ENCODE measurements at places on chromosomes 5 and 9. TPM values are rescaled to one million over a fixed set of nuclear protein-coding genes. Genes with fewer than 3 reads are reported as not detected.

ELOVL7 gene
- polyA plus RNA-seq: 0.65 TPM

CD72 gene
- polyA plus RNA-seq: 0.38 TPM

LCN12 gene
- polyA plus RNA-seq: 3.9 TPM

PAEP gene
- not detected for polyA plus RNA-seq

SLC31A2 gene
- 17.8 TPM for polyA plus RNA-seq

SLC6A7 gene
- polyA plus RNA-seq: not detected

FBN2 gene
- 9.7 TPM for polyA plus RNA-seq

DNA sequence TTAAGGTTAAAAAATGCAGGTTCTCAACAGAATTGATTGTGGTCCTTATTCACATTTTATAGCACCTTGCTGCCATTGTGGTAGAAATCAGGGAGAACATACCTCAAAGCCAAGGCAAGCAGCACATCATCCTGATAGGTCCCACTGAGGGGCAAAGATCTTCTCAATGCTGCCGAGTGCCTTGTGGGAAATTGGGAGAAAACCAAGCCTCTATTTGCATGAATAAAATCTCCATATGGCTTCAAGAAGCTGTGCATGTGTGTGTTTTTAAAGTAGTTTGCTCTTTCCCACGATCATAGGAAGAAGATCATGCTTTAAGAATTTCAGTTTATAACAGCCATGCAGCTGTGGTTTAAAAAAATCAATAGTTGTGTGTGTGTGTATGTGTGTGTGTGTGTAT is 216.9 kb upstream of the FBXL7 start:
- no peak for DNase-seq

DNA sequence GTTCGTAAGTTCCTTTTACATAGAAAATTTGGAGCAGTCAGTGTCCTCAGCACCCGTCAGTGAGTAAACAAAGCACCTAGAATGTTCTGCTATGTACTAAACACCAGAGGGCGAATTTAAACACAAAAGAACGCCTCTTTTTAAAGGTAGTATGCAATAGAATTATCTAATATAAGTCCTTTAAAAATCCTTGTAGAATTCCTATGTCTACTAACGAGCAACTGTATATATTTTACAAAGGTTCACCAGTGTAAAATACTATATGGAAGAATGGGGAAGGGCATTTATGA is 499 bp upstream of the TMEM232 start:
- DNase-seq: no peak

GRCh38 chr9:98870782-98871557 is 63.5 kb downstream of the GALNT12 start:
- no peak for DNase-seq

GRCh38 chr9:121682926-121683515 is 31.6 kb downstream of the DAB2IP start:
- DNase-seq: no peak

DNA sequence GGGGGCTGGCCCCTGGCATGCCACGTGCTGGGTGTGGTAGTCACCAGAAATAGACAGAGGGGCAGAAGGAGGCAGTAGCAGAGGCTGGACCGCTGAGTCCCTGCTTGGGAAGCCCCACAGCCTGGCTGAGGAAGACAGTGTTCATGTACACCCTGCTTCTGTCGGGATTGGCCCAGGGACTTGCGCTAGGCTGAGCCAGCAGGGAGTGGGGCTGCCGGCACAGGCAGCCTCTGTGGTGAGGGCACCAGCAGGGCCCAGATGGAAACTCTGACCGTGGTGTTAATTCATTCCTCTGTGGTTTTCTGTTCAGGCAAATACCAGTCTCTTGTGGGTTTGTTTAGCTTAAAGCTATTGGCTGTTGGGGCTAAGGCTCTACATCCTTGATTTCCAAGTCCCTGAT is 108.6 kb upstream of the RAD23B start:
- DNase-seq: no peak

GRCh38 chr5:112681481-112681908 is 56.2 kb upstream of the APC start:
- DNase-seq: no peak

DNA sequence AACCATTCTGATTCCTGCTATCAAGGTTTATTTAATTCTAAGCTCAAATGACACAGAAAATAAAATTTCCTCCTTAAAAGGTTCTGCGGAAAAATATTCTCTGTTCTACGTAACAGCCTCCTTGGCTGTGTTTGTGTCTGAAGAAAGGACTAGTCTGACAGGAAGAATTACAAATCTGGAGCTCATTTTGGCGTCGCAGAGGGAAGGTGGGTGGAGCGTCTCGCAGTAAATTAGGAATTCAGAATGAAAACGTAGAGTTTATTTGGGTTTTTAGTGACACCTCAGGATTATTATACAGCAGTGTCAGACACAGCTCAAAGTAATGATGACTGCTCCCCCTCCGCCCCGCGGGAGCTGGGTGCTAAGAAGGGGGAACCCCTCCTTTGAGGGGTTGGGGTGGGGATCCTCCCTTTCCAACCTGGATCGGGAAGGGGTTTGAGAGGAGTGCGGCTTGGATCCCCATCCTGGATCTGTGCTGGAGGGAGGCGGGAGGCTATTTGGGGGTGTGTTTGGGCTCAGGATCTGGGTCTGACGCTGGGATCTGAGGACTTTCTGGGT is 933 bp upstream of the TGFBR1 start:
- peak; percentile 38 for DNase-seq

DNA sequence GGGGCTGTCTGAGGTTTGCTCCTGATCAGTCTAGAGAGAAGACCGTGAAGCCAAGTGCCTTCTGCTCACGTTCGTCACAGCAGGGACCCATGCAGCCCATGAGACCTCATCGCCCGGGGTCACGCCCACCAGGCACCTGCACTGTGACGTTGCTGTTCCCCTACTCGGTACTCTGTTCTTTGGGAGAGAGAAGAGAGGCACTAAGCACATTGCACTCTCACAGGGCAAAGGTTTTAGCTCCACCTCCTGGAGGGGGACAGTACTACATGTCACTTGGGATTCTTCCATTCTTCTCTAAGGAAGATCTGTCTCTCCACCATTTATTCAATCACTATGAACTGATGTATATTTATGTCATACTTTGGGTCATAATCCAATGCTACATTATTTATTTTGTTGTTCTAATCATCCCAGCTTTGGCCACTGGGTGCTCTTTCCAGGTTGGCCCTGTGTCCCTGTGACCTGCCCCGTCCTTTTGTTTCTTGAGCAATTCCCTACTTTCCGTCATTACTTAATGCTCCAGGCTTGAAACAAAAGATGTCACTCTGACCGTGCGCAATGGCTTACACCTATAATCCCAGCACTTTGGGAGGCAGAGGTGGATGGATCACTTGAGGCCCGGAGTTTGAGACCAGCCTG is 31.4 kb upstream of the BRD3 start:
- DNase-seq: no peak

GRCh38 chr5:111132076-111132475 is 39.9 kb downstream of the WDR36 start:
- no peak for DNase-seq

DNA sequence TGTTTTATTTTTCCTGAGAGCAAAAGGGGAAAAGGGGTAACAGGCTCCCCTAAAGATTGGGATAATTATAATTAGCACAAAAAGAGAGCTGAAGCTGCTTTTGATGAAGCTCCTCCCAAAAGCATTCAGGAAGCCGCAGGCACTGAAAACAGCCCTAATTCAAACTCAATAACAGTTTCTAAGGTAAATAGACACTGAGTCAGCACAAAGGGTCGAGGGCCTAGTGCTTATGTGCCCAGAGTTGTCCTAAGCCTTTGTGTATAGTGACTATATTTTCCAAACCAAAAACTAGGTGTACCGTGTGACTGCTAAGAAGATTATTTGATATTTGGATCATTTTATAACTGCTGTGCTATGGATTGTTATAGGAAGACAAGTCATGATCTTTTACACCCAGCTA is 67.7 kb downstream of the HMHB1 start:
- no peak for DNase-seq

- no peak for DNase-seq
Observed at GRCh38 chr9:3842839-3843238, 317.0 kb upstream of the RFX3 start.

DNA sequence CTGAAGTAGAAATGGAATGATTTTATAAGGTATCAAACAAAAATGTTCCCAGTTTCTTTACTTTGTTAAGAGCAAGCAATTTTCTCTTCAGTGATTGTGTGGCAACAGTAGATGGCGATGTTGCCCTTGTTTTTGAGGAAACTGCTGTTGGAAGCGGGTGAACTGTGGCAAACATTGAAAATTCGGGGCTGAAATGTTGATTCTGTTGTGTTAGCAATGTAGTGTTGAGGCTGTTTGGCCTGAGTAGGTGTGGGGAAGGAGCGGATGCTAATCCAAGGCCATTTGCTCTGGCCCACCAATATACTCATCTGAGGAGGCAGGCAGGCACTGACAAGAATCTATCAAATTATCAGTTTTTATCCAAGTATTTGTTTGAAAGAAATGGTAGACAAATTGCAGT is 129.8 kb downstream of the SLC12A2 start:
- no peak for DNase-seq

DNA sequence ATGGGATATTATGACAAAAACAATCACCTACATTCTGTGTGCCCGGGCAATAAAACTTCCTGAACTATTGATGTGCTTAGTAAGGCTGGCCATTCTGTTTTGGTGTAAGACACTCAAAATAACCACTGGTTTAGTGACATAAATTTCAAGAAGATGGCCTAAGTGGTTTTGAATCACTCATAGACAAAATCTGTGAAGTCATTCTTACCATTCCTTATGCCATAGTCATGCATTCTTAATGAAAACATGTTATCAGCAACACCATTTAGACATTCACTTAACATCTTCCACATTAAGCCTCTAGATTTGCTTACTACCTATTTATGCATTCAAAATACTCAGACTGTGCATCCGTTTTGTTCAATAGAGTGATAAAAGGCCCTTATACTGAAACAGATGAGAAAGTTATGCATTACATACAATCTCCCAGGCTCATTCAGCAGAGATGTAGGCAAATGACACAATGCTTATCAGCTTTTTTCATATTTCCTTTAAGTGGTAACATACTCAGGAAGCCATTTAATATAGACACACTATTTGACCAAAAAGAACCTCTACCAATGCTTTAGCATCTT is 848.8 kb upstream of the DMAC1 start:
- DNase-seq: no peak

- no peak for DNase-seq
Observed at GRCh38 chr9:4585135-4585534, 77.0 kb upstream of the PLPP6 start.

- DNase-seq: peak; percentile 91
Observed at GRCh38 chr5:113202746-113203716, 226.4 kb downstream of the DCP2 start.

GRCh38 chr5:33921002-33921401 is 15.2 kb upstream of the RXFP3 start:
- DNase-seq: no peak

DNA sequence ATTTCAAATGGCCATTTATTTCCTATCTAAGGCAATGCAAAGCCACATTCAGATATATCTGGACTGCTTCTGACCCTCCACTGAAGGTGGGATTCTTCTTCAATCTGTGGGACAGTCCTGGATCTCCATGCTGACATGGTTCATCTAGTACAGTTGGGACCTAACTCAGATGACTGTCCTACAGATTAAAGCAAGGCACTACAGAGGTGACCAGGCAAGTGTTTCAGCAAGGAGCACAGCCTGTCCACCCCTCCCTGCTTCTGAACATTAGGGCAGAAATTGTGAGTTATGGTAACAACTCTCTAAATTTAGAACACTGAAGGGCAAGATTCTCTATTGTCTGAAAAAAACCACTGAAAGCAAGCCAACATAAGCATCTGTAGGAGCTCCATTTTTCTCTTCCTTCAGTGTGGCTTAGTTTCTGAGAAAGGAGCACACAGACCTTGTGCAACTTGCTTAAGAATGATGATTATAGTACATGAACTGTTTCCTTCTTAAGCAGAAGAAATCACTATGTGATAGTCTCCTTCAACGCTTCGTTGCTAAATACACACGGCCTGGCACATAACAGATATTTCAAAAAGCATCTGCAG is 62.9 kb upstream of the BARX1 start:
- no peak for DNase-seq

DNA sequence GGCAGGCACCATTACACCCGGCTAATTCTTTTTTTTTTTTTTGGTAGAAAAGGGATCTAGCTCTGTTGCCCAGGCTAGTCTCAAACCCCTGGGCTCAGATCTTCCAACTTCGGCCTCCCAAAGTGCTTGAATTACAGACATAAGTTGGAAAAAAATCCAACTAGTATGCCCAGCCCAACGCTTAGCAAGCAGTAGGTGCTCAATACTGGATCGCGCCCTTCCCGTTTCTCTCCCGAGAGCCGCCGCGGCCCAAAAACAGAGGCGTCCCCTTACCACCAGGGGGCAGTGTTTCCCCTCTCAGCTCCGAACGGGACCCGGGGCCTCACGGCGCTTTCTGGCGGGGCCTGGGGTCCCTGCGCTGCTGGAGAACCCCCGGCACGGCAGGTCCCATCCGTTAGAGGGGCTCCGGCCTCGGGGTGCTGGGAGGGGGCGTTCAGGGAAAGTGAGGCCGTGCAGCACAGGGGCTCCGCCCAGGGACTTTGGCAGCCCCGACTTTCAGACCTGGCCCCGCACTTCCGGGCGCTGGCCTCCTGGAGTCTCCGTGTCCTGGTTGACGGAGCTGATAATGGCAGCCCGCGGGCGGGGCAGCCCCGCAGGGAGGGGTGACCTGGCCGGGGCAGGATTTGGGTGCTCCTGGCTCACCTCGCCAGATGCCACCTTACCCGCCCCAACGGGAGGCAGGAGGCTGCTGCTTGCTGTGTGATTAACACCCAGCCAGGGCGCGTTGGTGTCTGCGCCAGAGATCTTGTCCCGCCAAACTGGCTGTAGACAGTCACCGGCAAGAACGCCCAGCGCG is 15.2 kb downstream of the PTGES start:
- peak; percentile 83 for DNase-seq

- no peak for DNase-seq
Observed at GRCh38 chr9:73357607-73358006, 205.9 kb downstream of the ANXA1 start.

- no peak for DNase-seq
Observed at GRCh38 chr9:2299843-2300205, 284.7 kb downstream of the SMARCA2 start.

- DNase-seq: no peak
Observed at GRCh38 chr5:44336708-44337107, 52.5 kb downstream of the FGF10 start.

- DNase-seq: peak; percentile 24
Observed at GRCh38 chr5:118006219-118006618, 982.1 kb downstream of the DTWD2 start.

All from heart left ventricle (tissue), 16 donors.